Natural killer cell (primary cell): ENCODE measurements at places on chromosomes 12 and 14.

GRCh38 chr12:84793558-84794367, 118.8 kb downstream of the SLC6A15 start:
- no peak for DNase-seq

DNA sequence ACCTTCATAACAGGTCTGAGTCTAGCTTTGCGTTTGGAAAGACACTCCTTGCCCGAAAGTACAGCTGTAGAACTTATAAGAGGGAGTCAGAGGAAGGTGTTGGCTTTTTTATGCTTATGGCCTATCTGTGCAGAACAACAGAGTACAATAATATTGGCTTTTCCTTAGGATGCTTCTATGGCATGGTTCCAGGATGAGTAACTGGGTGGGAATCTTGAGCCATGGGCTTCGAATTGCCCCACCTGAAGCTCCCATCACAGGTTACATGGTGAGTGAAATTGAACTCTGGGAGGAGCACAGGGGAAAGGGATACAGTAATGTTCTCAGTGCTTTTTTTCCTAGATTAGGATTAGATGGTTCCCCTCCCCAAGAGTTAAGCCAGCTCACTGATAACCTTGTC, 13.0 kb downstream of the PARP2 start:
- no peak for DNase-seq

GRCh38 chr12:75977590-75977951, 54.0 kb downstream of the PHLDA1 start:
- no peak for DNase-seq

GRCh38 chr14:45261209-45261608, 8.2 kb upstream of the MIS18BP1 start:
- no peak for DNase-seq

DNA sequence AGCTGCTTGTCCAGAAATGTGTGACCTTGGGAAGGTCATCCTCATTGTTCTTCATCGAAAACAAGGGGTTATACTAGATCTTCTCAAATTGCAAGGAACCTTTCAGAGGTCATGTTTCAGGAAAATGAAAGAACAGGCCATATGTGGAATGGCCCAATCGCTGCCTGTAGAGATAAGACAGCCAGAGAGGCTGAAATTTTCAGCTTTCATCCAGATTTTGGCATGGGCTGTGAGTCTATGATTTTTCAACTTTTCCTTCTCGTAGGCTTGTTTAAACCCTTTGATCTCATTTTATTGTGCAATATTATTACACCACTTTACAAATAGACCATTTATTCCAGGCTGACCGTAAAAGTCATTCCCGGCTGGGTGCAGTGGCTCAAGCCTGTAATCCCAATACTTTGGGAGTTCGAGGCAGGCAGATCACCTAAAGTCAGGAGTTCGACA, 17.1 kb upstream of the ATXN2 start:
- no peak for DNase-seq

- DNase-seq, result no peak
These were observed 2.8 kb downstream of the CRADD start for GRCh38 chr12:93680006-93680405.

DNA sequence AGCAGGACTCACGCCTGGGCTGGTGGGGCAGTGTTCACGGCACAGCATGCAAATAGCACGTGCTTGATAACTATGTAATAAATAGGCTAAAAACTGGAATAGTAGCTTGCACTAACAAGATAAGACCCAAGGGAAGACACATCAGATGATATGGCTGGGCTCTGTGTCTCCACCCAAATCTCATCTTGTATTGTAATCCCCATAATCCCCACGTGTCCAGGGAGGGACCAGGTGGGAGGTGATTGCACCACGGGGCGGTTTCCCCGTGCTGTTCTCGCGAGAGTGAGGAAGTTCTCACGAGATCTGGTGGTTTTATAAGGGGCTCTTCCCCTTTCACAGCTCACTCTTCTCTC, 46.9 kb downstream of the RIMBP2 start:
- no peak for DNase-seq

GRCh38 chr12:67925077-67925476, 64.2 kb upstream of the IFNG-AS1 start:
- no peak for DNase-seq
